ENCODE measurements at places on chromosomes 7 and 10.

GRCh38 chr7:107017965-107018719, 26.4 kb upstream of the PRKAR2B start:
- DNase-seq, result no peak

- no peak for DNase-seq
Observed at GRCh38 chr10:69533658-69534057, 39.6 kb downstream of the NEUROG3 start.

DNA sequence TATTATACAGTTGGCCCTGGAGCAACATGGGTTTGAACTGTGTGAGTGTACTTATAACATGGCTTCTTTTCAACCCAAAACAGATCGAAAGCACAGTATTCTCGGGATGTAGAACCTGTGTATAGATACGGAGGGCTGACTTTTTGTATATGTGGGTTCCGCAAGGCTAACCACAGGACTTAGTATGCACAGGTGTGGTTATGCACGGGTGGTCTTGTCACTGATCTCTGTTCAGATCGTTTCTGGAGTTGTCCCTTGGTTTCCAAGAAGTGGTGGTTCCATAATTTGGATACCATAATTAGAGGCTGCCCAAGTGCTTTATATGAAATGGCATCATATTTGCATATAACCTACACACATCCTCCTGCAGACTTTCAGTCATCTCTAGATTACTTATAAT, 10.9 kb upstream of the BHLHA15 start:
- DNase-seq, result no peak

GRCh38 chr10:100333661-100334440, 3.8 kb upstream of the PKD2L1 start:
- DNase-seq, result no peak

DNA sequence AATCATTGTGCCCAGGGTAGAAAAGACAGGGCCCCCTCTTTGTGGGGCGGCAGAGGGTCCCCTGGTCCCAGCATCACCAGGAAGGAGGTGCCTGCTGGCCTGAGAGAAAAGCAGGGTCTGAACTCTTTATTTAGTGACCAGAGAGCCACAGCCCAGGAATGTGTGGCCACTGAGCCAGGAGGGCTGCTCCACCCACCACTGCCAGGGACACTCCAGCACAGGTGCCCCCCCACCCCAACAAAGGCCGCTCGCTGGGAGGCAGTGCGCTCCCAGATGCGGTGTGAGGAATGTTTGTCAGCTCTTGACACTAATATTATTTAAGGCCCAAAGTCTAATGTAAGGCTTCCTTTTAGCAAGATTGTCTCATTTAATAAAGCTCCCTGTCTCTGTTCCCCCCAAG, 59.6 kb upstream of the ZMIZ1 start:
- no peak for DNase-seq

DNA sequence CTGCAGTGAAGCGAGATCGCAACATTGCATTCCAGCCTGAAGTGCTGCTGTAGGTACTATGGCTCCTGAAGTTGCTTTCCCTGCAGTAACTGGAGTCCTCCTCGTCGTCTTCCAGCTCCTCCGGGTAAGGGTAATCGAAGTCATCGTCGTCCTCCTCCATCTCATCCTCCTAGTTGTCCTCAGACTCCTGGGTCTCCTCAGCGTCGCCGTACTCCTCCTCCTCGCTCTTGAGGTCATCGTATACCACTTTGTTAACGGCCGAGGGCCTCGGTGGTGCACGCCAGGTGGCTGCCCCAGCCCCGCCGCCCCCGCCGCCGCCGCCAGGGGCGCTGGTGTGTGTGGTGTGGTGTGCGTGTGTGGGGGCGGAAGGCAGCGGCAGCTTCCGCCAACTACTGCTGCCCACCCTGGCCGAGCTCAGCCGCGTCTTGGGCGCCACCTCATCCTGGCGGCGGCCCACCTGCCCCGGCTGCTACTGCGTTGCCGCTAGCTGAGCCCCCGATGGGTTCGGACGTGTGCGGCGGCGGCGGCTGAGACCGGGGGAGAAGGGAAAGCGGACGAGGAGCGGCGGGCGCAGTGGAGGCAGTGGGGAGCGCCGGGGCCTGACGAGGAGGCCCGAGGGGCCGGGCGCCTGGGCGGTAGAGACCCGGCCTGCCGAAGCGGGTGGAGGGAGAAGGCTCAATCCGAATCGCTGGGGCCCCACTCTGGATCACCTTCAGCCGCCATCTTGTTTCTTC, 11.8 kb upstream of the ACBD5 start:
- peak; percentile 57 for DNase-seq

GRCh38 chr10:35316218-35316967, 19.9 kb upstream of the CCNY start:
- DNase-seq, result no peak

- no peak for DNase-seq
Observed at GRCh38 chr10:107727767-107728317, 563.3 kb upstream of the SORCS1 start.

DNA sequence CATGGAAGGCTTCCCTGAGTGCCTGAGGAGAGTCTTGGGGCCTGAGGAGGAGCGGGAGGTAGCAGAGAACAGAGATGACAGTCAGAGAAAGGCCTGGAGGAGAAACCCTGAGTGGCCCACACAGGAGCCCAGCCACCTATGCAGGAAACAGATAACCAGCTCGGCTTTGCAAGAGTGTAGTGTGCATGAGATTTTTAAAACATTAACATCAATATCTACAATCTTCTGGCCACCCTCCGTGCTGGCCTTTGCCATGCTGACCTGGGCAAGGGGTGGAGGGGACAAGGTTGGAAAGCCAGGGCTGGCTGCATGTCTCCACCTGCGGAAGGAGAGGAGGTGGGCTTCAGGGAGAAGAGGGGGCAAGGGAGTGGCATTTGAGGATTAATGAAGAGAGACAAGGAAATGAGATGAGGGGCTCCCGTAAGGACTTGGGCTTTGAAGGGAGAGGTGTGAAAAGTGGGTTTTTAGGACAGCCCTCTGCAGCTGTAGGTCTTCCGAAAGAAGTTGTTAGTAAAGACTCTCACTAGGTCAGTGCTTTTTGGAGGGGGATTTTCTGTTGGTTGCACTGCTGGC, 59.3 kb upstream of the SDK1 start:
- DNase-seq, result no peak

- no peak for DNase-seq
Observed at GRCh38 chr10:109902992-109903947, 20.0 kb downstream of the XPNPEP1 start.

GRCh38 chr7:129911790-129912189, 41.0 kb downstream of the UBE2H start:
- no peak for DNase-seq

GRCh38 chr7:140990193-140990962, 24.4 kb downstream of the MRPS33 start:
- no peak for DNase-seq

DNA sequence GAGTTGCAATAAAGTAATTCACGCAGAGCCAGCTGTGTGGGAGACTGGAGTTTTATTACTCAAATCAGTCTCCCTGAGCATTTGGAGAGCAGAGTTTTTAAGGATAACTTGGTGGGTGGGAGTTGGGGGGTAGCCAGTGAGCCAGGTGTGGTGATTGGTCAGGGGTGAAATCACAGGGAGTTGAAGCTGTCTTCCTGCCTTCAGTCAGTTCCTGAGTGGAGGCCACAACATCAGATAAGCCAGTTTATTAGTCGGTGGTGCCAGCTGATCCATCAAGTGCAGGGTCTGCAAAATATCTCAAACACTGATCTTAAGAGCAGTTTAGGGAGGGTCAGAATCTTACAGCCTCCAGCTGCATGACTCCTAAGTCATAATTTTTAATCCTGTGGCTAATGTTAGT, 3.3 kb upstream of the CYP51A1 start:
- DNase-seq, result no peak

DNA sequence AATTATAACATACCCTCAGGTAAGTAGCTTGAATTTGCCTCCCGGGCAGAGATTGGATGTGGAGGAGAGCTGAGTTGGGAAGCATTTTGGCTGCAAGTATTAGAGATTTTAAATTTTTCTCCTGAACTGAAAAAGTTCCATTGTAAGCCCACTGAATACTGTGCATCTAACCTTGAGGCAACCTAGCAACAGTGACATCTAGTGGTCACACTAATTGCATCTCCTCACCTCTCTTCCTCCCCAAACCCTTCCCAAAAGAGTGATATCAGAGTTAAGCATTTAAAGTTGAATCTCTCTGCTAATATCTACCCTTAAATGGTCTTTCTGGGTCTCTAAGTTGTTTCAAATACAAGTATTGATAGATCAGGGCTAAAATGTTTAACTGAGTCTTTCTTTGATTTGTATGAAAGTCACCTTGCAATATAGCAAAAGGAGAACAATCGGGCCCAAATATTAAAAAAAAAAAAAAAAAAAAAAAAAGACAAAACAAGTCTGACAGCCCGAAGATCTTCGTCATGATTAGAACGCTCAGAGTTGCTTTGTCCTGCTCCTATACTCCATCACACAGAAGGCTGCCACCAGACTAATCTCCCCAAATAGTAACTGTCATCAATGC, 40.4 kb upstream of the DLX5 start:
- DNase-seq, result no peak

DNA sequence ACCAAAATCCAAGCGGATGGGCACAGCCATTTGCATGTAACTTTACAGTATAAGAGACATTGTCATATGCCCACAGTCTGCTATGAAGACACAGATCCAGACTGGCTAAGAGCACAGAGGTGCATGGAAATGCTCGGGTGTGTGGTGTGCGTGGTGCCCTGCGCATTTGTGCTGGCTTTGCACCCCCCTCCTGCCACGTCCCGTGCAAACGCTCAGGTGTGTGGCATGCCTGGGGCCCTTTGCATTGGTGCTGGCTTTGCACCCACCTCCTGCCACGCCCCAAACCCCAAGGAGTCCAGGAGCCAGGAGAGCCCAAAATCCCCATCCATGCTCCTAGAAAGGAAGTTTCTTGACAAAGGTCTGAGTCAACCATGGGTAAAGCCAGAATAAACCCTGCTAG, 306.2 kb downstream of the PTPRN2 start:
- DNase-seq, result no peak

GRCh38 chr10:25604591-25604990, 329.4 kb upstream of the MYO3A start:
- DNase-seq, result no peak

DNA sequence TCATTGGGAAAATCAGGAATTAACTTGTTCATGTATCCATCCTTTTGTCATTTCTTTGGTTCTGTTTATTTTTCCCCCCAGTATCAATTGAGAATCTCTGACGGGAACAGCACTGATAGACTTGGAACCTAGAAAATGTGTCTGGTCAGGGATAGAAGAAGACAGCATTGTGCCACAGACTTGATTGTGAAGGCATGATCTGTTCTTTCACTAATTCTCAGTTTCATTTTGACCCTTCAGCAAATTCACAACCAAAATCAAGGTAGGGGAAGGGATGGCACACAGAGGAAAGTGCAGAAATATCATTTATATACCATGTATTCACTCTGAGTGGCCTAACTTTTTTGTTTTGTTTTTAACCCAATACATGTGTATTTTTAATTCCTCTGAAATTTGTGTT, 106.8 kb downstream of the WNT2 start:
- DNase-seq, result no peak

- no peak for DNase-seq
Observed at GRCh38 chr10:120478386-120478785, 21.4 kb downstream of the PLPP4 start.

- no peak for DNase-seq
Observed at GRCh38 chr7:4058158-4058557, 623.9 kb upstream of the FOXK1 start.

GRCh38 chr10:44752451-44753441, 158.4 kb upstream of the TMEM72 start:
- no peak for DNase-seq

- no peak for DNase-seq
Observed at GRCh38 chr10:102660888-102661657, 16.8 kb downstream of the TRIM8 start.

DNA sequence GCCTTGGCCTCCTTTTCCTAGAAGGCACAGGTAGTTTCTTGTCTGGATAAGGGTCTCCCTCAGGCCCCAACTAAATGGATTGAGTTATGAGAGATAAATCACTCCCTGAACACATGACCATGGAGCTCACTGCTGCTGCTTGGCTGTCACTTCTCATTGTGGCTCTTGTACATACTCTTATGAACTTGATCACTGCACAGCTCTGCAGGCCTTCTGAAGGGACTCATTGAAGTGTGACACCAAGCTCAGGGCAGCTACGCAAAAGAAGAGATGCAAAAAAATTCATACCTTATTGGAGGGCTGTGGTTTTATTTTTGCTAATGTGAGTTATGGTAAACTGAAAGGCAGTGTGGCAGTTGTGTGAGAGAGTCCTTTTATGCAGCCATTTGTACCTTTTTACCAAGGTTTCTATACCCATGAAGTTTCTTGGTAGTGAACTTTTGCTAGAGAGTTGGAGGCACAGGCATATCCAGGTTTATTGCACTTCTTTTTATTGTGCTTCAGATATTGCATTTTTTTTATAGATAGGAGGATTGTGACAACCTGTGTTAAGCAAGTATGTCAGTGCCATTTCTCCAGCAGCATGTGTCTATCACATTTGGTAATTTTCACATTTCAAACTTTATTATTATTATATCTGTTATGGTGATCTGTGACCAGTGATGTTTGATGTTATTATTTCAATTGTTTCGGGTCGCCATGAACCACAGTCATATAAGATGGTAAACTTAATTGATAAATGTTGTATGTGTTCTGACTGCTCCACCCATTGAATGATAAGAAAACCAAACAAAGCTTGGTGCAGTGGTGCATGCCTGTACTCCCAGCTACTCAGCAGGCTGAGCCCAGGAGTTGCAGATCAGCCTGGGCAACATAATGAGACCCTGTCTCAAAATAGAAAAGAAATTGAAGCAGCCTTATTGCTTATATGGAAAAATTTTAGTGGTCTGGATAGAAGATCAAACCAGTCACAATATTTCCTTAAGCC, 100.6 kb downstream of the LRRC4 start:
- no peak for DNase-seq

- no peak for DNase-seq
Observed at GRCh38 chr10:127797339-127797738, 60.4 kb downstream of the FOXI2 start.

All from stimulated activated CD8-positive, alpha-beta memory T cell treated with anti-CD3 and anti-CD28 coated beads, Interleukin-7, amount 100 ng/mL, for 1 hour (primary cell).